ENCODE measurements at places on chromosomes 12 and 14.

DNA sequence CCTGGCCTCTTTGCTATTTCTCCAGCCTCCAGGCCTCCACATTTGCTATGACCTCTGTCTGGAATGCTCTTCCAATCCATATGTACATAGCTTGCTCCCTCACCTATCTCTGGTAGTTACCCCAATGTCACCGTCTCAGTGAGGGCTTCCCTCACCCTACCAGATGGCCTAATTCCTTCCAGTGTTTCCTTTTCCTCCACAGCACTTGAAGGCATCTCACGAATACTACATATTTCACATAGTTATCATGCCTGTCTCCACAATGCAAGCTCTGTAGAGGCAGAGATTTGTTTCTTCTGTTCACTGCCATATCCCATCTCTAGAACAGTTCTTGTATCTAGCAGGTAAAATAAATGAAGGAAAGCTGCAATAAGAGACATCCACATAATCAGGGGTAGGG, 21.3 kb upstream of the HSP90B1 start:
- no peak for DNase-seq

DNA sequence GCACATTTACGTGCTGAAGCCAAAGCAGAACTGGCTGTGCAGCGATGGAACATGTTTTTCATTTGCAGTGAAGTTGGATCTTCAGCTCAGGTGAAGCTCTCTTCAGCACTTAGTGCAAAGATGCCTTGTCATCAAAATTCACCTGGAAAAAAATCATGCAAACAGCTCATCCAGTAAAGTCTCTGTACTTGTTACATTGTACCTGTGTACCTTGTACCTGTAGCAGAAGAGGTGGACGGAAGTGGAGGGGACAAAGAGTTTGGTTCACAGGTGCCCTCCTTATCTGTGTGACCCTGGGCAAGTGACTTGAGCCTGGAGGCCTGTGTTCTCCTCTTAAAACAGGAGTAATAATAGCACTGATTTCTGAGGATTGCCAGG, 54.0 kb downstream of the ADGRD1 start:
- DNase-seq, result no peak

GRCh38 chr12:71567537-71567936, 96.1 kb downstream of the ZFC3H1 start:
- peak; percentile 47 for DNase-seq

- no peak for DNase-seq
These were observed 19.7 kb downstream of the AGAP2 start for GRCh38 chr12:57718641-57719528.

DNA sequence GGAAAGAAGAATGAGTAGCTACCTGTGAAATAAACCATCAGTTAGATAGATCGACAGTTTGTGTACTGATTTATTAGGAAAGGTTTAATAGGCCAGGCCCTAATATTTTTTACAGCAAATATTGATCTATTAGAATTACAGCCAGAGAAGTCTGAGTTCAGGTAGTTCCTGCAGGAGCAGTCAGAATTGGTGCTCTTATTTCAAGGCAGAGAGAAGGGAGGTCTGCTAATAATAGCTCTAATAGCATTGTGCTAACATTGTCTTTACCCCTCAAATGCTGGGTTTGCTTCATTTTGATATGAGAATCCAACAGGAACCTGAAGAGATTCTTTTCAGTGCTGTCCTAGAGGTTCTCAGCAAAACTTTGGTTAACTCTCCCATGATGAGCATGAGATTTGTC, 343.8 kb upstream of the NAV3 start:
- DNase-seq, result no peak

DNA sequence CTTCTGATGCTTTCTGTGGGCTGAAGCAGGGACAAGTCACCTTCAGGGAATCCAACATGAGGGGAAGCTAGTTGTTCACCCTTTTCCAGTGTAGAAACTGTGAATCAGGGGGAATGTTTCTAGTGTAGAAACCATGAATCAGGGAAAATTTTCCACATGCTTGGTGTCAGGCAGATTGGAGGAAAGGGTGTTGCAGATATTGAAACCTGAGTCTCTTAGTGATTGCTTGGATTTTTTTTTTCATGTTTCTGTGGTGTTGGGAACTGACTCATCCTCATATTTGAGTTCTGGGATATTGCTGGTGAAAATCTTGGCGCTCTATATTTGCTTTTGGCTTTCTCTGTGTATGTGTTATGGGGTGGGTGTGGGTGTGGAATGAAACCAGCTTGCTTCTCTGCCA, 144.5 kb upstream of the FBXO33 start:
- no peak for DNase-seq

- DNase-seq, result no peak
These were observed 118.9 kb downstream of the SLC25A47 start for GRCh38 chr14:100442036-100442435.

- DNase-seq, result no peak
These were observed 30.3 kb downstream of the ZNF605 start for GRCh38 chr12:132925597-132926414.

DNA sequence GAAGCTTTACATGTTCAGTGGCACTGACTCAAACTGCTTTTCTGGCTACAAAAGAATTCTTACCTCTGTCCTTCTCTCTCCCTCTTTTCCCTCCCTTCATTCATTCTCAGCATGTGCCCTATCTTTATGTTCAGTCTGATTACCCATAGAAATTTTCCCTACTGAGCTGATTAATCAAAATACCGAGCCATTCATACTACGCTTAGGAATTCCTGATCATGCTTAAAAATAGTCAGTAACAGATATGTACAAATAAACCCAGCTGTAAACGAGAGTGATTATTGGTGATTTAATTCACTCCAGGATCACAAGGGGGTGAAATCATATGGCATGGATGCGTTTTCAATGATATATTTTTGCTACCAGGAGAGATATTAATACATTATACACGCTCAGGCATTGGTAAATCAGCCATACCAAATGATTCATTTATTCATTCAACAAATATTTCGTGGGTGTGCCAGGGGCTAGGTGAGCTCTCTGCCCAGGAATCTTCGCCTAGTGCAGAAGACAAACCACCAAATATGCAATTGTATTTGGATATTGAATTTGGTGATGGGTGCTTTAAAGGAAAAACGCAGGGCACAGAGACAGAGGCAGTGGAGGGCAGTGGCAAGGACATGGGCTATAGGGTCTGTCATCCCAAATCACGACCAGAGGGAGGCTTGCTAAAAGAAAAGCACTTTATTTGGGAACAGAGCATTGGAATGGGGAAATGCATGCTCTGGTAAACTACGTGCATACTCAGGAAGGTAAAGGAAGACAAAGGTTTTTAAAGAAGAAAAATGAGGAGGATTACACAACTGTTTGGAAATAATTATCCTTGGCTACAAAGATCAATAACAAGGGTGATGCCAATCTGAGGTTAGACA, 13.9 kb upstream of the VRK1 start:
- DNase-seq, result no peak

- DNase-seq, result no peak
These were observed 251.9 kb downstream of the FUT8 start for GRCh38 chr14:65664436-65664835.

- peak; percentile 54 for DNase-seq
These were observed 769 bp upstream of the ZNF740 start for GRCh38 chr12:53179687-53180219.

GRCh38 chr12:93585247-93585646, 12.8 kb downstream of the SOCS2 start:
- DNase-seq, result no peak

- DNase-seq, result peak; percentile 4
These were observed 222.5 kb downstream of the PIK3C2G start for GRCh38 chr12:18483698-18484325.

DNA sequence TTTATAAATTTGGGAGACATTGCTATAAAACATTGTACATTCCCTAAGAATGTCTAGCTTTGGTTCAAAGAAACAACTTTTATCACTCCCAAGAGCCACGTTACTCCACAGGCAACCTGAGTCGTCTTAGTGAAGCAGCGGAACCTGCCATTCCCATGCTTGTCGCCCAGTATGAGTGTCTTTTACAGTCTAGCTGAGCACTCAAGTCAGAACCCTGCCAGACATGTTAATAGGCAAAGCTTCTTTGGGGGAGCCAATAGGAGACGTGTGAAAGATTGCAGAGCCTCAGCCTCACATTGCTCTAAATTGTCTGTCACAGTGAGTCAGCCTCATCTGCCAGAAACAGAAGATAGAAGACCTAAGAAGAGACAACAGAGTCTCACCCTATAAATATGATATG, 541.6 kb upstream of the FLRT2 start:
- no peak for DNase-seq

DNA sequence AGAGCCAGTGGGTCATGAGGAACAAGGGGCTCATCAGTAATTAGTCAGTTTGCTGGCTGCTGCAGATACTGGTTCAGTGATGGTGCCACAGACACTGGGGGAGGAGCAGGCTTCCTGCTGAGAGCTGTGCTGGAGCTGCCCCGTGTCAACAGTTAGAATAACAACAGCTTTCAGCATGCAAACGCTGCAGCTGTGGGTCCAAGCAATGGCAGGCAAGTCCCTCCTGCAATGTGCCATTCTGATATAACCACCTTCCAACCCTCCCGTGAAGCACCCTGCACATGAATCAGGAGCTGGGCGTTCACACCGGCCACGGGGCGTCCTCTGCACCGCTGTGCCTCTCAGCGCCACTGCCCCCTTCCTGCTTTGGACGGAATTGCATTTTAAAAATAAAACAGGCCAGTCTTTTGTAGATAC, 258.4 kb upstream of the SFSWAP start:
- DNase-seq, result no peak

DNA sequence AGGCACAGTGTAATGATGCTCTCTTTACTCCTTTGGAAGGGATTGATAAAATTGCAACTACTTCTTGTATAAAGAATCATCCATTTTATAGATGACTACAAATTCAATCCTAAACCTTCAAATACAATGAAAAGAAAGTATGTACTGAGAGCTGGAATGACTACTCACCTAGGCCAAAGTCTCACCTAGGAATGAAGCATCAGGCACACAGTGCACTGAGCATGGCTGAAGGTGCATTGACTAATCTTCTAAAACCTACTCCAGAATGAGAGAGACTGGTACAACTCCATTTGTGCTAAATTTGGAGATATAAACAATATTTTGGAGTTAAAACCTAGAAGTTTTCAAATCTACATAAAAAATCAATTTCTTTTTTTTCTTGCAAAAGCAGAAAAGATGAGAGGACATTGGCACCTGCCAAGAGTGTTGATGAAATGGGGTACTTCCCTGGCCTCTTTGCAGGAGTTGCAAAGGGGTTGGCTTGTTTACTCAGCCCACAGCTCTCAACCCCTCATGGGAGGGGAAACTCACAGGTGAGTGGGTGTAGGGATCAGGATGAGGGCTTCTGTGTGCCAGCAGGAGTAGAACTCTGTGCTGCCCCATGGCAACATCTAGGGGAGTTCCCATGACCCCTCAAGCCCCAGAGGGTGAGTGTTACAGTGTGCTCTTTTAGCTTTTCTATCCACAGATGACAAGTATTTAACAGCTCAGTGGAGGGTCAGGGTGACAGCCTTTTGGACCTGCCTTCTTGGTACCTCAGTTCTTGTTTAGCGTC, 31.3 kb downstream of the CLECL1 start:
- DNase-seq, result no peak

GRCh38 chr12:113184098-113184899, 979 bp downstream of the DDX54 start:
- DNase-seq, result no peak

DNA sequence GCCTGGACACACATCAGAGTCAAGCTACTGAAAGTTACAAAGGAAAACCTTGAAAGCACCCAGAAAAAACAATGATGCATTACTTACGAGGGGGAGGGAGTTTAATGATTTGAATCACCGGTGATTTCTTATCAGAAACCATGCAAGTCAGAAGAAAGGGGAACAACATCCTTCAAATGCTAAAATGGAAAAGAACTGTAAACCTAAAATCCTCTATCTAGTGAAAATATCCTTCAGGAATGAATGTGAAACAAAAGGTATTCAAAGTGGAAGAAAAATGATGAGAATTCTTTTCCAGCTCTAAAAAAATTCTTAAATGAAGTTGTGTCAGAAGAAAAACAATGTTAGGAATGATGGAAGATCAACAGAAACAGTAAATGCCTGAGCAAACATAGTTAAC, 16.8 kb downstream of the SCAF11 start:
- no peak for DNase-seq

DNA sequence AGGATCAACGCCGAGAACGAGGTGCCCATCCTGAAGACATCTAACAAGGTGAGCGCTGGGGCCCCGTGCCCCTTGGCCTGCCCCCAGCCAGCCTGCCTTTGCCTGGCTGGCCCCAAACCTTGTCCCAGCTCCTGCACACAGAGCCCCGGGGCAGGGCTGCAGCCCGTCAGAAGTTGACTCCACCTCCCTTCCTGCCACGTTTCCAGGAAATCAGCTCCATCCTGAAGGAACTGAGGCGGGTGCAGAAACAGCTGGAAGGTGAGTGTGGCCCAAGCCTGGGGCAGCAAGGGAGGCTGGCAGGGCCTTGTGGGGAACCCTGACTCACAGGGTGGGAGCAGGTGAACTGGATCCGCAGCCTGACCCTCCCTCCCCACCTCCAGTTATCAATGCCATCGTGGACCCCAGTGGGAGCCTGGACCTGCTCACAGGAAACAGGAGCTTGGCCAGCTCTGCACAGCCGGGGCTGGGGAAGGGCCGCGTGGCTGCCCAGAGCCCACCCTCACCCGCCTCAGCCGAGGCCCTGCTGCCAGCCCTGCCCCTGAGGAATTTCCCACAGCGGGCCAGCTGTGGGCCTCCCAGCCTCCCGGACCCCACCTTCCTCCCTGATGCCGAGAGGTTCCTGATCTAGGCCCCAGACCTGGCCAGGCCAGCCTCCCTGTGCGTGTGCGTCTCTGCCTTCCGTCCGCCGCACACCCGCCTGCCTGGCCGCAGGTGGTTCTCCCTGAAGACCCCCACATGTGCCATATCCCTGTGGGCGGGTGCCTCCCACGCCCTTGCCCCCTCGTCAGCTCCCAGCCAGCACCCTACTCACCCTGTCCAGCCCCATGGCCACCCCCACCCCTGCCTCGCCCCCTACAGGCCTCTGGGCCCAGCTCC, 29.5 kb downstream of the CEP170B start:
- DNase-seq, result no peak

DNA sequence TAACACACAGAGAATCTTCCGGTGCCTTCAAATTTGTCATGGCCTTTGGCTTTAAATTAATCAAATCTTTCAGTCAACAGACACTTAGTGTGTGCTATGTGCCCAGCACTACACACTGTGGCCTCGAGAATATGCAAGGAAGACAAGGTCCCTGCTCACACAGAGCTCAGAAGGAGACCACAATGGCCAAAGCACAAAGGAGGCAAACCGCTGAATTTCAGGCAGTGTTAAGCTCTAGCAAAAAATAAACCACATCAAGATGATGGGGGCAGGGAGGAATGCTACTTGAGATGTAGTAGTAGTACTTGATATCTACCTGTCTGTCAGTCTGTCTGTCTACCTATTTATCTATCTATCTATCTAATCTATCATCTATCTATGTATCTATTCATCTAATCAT, 227.9 kb downstream of the TMEM132D start:
- DNase-seq, result no peak

GRCh38 chr12:65673156-65673690, 151.1 kb upstream of the HMGA2 start:
- DNase-seq, result no peak

- DNase-seq, result no peak
These were observed 33.7 kb upstream of the SELPLG start for GRCh38 chr12:108667349-108667748.

- no peak for DNase-seq
These were observed 76.1 kb upstream of the SAV1 start for GRCh38 chr14:50744231-50744630.

Measured in head of caudate nucleus (tissue), 42 donors.